IPS DF 6.9 (cell line): ENCODE measurements at places on chromosomes 16 and 17.

- DNase-seq, result no peak
These were observed 41.1 kb downstream of the MARVELD3 start for GRCh38 chr16:71666928-71667707.

DNA sequence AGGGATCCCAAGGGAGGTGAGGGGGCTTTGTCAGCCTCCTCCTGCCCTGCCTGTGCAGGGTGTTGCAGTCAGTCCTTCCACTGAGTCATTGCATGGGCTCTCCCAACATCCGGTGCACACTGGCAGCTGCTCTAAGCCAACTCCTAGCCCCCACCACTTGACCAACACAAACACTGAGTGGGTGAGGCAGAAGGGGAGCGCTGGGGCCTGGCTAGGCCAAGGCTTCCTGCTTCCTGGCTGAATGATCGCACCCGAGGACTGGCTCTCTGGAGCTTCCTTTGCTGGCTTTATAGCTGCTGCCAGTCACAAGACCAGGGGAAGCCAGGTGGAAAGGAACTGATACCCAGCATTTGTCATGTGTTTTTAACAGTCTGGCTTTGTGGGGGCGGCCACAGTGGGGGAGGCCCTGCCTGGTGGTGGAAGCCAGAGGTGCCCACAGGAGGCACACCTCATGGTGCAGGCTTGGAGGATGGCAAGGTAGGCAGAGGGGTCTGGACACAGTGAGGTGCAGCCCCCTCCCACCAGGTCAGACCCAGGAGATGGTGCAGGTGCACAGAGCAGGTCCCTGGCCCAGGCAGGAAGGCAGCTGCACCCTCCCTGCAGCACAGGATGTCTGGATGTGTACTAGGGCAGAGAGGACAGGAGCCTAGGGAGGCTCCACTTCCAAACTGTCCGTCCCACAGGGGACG is 6.8 kb downstream of the MPG start:
- DNase-seq, result no peak

GRCh38 chr17:49404361-49404760 is 10.3 kb downstream of the PHB1 start:
- no peak for DNase-seq

- no peak for DNase-seq
These were observed 108.5 kb downstream of the NLK start for GRCh38 chr17:28151001-28151400.
